Activated T-cell treated with anti-CD3 and anti-CD28 coated beads, Interleukin-2, amount 50 U/mL, for 72 hours (primary cell): ENCODE measurements at places on chromosomes 12 and 14. TPM values are rescaled to one million over a fixed set of nuclear protein-coding genes. Genes with fewer than 3 reads are reported as not detected.

DNA sequence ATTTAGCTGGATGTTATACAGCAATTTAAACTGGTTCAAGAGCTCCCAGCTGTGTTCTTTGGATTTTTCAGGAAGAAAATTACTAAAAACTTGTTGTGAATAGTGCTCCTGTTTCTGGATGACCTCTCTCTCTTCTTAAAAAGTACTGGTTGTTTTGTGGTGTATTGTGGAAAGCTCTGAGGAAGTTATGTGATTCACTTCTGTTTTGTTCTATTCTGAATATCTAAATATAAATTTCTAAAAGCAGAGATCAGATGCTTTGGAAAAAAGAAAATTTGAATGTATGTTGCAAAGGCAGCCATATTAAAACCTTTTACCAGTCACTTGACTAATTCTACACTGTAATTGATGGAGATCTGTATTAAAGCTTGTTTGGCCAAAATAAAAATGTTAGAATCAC is 3.4 kb upstream of the C3AR1 start:
- H3K4me1 ChIP-seq = peaks cover 22% of the 10 kb centered on the region
- H3K36me3 ChIP-seq = no peaks in the 10 kb centered on the region
- H3K27me3 ChIP-seq = no peaks in the 10 kb centered on the region
- peak overlapping the region; percentile 56 for H3K27ac ChIP-seq
- no peak overlapping the region for H3K4me3 ChIP-seq
- DNase-seq = no peak

MIP gene
- not detected for total RNA-seq

FOXG1 gene
- not detected for total RNA-seq

GRCh38 chr12:15863372-15863771 is 18.8 kb upstream of the STRAP start:
- no peaks in the 10 kb centered on the region for H3K36me3 ChIP-seq
- H3K4me3 ChIP-seq = no peak overlapping the region
- H3K27ac ChIP-seq = no peak overlapping the region
- peaks cover 9% of the 10 kb centered on the region for H3K4me1 ChIP-seq

- no peak overlapping the region for H3K4me3 ChIP-seq
- H3K27me3 ChIP-seq = no peaks in the 10 kb centered on the region
- DNase-seq = no peak
- H3K27ac ChIP-seq = no peak overlapping the region
- no peaks in the 10 kb centered on the region for H3K4me1 ChIP-seq
- H3K36me3 ChIP-seq = no peaks in the 10 kb centered on the region
Observed at GRCh38 chr12:105947906-105948305, 190.8 kb downstream of the NUAK1 start.

FMNL3 gene
- total RNA-seq = 40.6 TPM

GRCh38 chr14:21558703-21559170 is 21.1 kb downstream of the OR10G3 start:
- no peak overlapping the region for H3K4me3 ChIP-seq
- H3K27me3 ChIP-seq = no peaks in the 10 kb centered on the region

DNA sequence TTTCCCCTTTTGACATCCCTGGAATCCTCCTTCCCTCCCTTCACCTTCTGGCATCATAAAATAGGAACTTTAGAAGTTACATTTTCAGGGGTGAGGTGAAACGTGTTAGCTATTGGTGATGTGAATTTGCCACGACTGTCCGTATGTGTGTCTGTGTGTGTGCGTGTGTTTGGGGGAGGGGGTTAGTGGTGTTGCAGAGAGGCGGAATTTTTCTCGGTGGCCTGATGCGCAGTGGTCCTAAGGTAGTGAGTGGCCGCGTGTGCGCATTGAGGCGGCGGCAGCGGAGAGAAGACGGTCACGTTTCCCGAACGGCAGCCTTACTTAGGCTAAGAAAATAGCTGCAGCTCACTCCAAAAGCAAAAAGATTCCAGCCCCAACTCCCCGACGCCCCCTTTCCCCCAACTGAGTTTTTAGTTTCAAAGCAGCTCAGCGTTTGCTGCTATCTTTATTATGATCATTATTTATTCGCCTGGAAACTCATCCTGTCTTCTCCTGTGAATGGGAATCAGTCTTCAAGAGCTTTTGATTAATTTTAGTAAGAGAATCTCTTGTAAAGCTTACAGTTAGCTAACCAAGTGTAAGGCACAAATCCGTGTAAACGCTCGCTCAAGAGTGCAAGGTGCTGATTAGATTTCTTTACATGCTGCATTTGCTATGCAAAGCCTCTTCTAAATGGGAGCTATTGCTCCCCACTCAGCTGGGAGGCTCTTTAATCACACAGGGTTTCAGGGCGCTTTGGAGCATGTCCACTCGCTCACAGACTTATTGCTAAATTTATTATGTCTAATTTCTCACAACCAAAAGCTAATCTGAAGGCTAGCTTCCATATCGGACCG is 4.7 kb downstream of the FLRT2 start:
- H3K4me3 ChIP-seq = no peak overlapping the region
- peak overlapping the region; percentile 31 for H3K27ac ChIP-seq
- DNase-seq = no peak
- H3K4me1 ChIP-seq = peaks cover 16% of the 10 kb centered on the region
- H3K36me3 ChIP-seq = peaks cover 2% of the 10 kb centered on the region

TRPV4 gene
- total RNA-seq = not detected

DNA sequence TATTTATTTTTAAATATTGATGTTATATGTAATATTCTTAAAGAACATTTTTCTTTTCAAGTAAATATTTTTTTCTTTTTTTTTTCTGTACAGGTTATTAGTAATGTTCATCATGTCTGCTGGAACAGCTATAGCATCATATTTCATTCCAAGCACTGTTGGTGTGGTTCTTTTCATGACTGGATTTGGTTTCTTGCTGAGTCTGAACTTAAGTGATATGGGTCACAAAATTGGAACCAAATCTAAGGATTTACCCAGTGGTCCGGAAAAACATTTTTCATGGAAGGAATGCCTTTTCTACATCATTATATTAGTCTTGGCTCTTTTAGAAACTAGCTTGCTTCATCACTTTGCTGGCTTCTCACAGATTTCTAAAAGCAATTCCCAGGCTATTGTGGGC is 23.2 kb downstream of the PCNX4 start:
- H3K4me1 ChIP-seq = no peaks in the 10 kb centered on the region
- H3K27ac ChIP-seq = no peak overlapping the region
- no peak for DNase-seq

GRCh38 chr12:66398931-66399910 is 96.9 kb downstream of the HELB start:
- no peak overlapping the region for H3K27ac ChIP-seq
- H3K4me3 ChIP-seq = no peak overlapping the region
- peaks cover 11% of the 10 kb centered on the region for H3K27me3 ChIP-seq
- peaks cover 3% of the 10 kb centered on the region for H3K4me1 ChIP-seq
- DNase-seq = no peak

PRIMA1 gene
- not detected for total RNA-seq

- H3K36me3 ChIP-seq = peaks cover 5% of the 10 kb centered on the region
- DNase-seq = no peak
- H3K4me1 ChIP-seq = no peaks in the 10 kb centered on the region
- no peak overlapping the region for H3K27ac ChIP-seq
Observed at GRCh38 chr14:96660667-96661066, 136.5 kb upstream of the VRK1 start.

P2RX2 gene
- total RNA-seq = not detected

- H3K27ac ChIP-seq = peak overlapping the region; percentile 75
- DNase-seq = peak; percentile 89
- H3K36me3 ChIP-seq = peaks cover 4% of the 10 kb centered on the region
- H3K27me3 ChIP-seq = peaks cover 22% of the 10 kb centered on the region
- peaks cover 17% of the 10 kb centered on the region for H3K4me1 ChIP-seq
Observed at GRCh38 chr14:91573894-91574837, 64.1 kb upstream of the PPP4R3A start.

GALNT6 gene
- total RNA-seq = 12.6 TPM

DNA sequence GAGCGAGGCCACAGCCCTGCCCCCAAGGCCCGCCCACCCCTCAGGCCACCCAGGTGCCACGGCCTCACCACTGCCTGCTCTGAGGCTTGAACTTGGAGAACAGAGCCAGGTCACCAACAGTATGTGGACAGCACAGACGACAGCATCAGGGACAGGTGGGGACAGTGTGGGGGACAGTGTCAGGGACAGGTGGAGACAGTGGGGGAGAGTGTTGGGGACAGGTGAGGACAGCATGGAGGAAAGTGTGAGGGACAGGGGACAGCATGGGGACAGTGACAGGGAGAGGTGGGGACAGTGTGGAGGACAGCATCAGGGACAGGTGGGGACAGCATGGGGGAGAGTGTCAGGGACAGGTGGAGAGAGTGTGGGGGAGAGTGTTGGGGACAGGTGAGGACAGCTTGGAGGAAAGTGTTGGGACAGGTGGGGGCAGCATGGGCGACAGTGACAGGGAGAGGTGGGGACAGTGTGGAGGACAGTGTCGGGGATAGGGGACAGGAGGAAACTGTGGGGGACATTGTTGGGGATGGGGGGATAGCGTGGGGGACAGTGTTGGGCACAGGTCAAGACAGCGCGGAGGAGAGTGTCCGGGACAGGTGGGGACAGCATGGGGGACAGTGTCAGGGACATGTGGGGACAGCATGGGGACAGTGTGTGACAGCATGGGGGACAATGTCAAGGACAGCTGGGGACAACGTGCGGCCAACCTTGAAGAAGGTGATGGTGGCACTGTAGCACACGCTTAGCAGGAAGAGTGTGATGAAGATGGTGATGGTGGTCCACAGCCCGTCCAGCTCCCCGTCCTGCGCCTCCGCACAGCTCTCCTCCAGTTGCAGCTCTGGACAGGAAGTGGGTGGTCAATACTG is 114.9 kb downstream of the TMEM121 start:
- H3K4me3 ChIP-seq = no peak overlapping the region
- no peaks in the 10 kb centered on the region for H3K27me3 ChIP-seq
- H3K27ac ChIP-seq = no peak overlapping the region
- no peak for DNase-seq

DNA sequence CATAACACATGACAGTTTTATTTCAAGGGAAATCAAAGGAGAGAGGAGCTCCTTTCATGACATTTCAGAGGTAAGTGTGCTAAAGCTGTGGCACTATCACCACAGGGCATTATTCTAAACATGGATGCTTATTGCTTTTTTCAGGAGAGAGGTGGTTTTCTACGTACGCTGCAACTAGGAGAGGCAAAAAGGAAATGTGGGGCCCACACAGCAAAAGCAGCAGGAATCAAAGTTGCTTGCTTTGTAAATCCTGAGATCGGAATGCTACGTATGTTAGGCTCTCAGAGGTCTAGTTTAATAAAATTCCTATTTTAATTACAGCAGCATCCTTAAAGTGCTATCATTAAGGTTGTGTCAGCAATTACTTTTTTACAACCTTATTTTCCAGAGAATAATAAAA is 55.0 kb upstream of the GRIP1 start:
- DNase-seq = no peak
- no peaks in the 10 kb centered on the region for H3K36me3 ChIP-seq
- H3K4me1 ChIP-seq = peaks cover 11% of the 10 kb centered on the region
- no peak overlapping the region for H3K4me3 ChIP-seq

- no peaks in the 10 kb centered on the region for H3K27me3 ChIP-seq
- no peak overlapping the region for H3K4me3 ChIP-seq
- no peaks in the 10 kb centered on the region for H3K4me1 ChIP-seq
- no peak for DNase-seq
Observed at GRCh38 chr14:94833633-94834032, 63.7 kb upstream of the GSC start.

- no peaks in the 10 kb centered on the region for H3K4me1 ChIP-seq
- H3K36me3 ChIP-seq = no peaks in the 10 kb centered on the region
- no peak for DNase-seq
- no peak overlapping the region for H3K4me3 ChIP-seq
- peaks cover 6% of the 10 kb centered on the region for H3K27me3 ChIP-seq
Observed at GRCh38 chr12:125271892-125272291, 206.7 kb downstream of the AACS start.

- H3K4me1 ChIP-seq = peaks cover 18% of the 10 kb centered on the region
- H3K27ac ChIP-seq = no peak overlapping the region
- H3K27me3 ChIP-seq = no peaks in the 10 kb centered on the region
- H3K36me3 ChIP-seq = no peaks in the 10 kb centered on the region
- no peak overlapping the region for H3K4me3 ChIP-seq
- no peak for DNase-seq
Observed at GRCh38 chr12:67807814-67808213, 159.3 kb downstream of the DYRK2 start.

LHX5 gene
- 0.19 TPM for total RNA-seq

DNA sequence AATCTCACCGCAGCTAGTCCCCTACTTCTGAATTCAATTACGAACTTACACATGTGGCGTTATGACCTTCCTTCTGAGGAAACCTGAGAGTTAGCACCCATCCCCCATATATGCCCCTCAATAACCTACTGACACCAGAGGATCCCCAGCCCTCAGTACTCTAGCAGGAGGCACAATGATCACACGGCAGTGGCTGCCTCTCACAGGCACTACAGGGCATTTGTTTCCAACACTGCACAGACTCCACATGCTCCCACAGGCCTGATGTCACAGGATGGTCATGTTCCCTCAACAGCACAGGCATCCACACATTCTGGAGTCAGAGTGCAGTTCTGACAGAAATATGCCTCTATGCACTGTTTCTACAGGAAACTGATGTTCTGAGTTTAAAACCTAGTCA is 17.4 kb downstream of the PPP1CC start:
- peak overlapping the region; percentile 20 for H3K27ac ChIP-seq
- no peak overlapping the region for H3K4me3 ChIP-seq
- peaks cover 41% of the 10 kb centered on the region for H3K4me1 ChIP-seq
- DNase-seq = no peak
- peaks cover 23% of the 10 kb centered on the region for H3K36me3 ChIP-seq

SPX gene
- total RNA-seq = 2.8 TPM

DNA sequence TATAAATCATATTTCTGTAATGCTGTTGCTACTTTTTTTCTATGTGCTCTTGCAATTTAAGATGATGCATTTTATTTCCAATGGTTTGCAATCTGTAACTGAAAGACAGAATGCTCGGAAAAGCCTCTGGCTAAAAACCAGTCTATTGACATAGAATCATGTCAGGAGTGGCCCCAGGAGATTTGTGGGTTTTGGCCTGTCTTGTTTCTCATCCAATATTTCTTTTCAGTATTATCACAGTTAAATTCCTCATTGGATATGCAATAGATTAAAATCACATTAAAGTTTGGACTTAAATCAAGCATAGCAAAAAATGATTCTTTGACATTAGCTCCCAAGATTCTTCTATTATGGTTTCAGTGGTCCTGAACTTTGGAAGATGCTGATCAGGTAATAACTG is 19.1 kb upstream of the SLC38A2 start:
- H3K27ac ChIP-seq = no peak overlapping the region
- H3K36me3 ChIP-seq = peaks cover 5% of the 10 kb centered on the region
- peaks cover 50% of the 10 kb centered on the region for H3K4me1 ChIP-seq

- H3K27ac ChIP-seq = peak overlapping the region; percentile 90
- no peak for DNase-seq
- no peak overlapping the region for H3K4me3 ChIP-seq
- H3K36me3 ChIP-seq = peaks cover 57% of the 10 kb centered on the region
Observed at GRCh38 chr14:65080960-65081747, 21.2 kb downstream of the MAX start.

DNA sequence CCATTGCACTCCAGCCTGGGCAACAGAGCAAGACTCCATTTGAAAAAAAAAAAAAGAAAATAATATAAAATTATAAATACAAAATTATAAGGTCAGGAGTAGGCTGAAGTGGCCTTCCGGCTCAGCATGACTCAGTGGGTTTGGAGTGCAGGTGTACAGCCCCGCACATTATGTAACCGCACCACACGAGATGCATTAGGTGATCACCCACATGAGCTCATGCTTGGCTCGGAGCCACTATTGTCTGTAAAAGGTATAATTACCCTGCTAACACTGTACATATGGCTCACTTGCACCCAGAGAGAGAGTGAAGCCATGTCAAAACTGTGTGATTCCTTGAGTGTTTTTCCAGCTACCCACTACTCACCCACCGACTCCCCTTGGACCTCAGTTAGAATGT is 557.0 kb downstream of the SLC6A15 start:
- H3K36me3 ChIP-seq = no peaks in the 10 kb centered on the region
- H3K27ac ChIP-seq = no peak overlapping the region
- H3K4me1 ChIP-seq = no peaks in the 10 kb centered on the region
- no peaks in the 10 kb centered on the region for H3K27me3 ChIP-seq
- no peak for DNase-seq

ZFP36L1 gene
- total RNA-seq = 95.0 TPM
